ENCODE measurements at places on chromosomes 4 and X.

DNA sequence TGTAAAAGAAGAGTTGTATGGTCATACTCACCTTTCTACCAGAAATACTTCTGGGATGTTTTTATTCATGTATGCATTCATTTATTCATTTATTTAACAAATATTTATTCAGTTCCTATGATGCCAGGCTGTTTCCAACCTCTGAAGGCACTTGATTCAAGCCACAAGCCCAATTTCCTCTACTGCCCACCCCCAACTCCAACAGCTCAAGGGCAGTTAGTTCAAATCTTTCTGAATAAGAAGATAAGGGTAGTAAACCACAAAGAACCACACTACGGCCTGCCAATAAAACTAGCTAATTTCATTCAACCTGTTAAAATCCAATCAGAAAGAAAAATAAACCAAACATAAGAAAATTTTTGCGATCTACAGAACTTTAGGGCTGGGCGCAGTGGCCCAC lies 31.2 kb downstream of the LRBA start:
- no peak for DNase-seq

DNA sequence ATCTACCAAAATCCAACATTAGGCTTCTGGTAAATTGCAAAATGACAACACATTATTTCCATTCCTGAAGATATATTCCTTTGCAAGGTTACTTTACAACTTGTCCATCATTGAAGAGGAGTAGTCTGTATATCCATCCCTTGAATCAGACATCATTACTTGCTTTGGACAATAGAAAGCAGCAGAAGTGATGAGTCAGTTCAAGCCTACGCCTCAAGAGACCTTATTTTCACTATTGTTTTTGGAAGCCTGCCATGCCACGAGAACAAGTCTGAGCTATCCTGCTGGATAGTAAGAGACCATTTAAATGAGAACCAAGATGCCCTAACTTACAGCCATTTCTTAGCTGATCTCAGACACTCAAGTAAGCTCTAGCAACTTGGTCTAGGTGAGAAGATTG lies 246.0 kb upstream of the HHIP start:
- no peak for DNase-seq

DNA sequence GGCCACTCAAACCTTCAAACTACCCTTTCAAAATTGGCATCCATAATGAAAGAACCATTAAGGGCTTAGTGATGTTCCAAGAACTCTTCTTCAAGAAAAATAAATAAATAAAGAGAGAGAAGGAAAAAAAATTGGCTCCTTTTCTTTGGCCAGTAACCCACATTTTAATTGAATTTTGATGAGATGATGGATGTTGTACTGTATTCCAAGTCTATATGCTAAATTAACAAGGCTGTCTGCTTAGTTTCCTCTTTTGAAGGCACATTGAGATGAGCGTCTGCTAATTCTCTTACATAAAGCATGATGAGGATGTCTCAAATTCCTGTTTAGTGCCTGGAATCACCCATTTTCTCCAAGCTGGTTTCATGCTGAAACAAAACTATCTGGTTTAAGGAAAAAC lies 33.4 kb downstream of the PHOX2B start:
- DNase-seq = no peak

DNA sequence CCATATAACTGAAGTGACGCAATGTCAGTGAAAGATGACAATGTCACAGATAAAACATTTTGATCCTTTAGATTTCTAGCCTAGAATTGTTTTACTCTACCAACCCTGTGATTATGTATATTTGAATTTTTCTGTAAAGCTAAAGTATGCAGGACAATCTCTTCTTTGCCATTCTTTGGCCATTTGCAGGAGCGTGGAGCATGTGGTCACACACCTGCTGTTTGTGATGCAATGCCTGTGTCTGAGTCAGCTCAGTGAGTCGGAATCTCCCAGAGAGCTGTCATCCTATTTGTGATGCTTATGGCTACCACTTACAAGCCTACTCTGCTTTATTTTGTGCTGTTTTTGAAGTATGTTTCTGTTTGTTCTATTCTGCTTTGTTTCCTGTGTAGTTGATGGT lies 214.5 kb downstream of the NAF1 start:
- DNase-seq = no peak

DNA sequence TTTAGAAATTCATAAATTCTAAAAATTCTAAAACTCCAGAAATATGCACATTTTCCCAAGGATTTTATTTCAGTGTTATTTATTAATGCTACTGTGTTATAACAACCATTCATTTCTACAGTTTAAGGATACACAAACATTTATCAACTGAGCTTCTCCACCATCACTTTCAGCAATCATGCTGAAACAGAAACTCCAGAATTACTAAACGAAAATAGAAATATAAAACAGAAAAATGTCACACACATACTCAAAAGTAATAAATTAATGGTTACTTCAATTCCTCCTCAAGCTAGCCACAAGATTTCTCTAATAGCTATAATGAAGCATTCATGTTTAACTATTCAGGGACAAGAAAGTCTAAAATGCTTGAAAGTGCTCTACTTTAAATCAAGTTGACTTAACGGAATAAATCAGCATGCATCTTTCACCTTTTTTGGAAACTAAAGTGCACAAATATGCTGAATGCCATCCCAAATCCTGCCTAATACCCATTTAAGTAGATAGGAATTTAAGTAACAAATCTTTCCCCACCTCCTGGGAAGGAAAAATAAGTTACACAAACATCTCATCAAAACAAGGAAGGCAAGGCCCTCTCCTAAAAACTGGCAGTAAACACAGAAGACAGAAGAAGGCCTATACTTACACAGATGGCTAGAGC lies 563 bp downstream of the FAM13A start:
- no peak for DNase-seq

DNA sequence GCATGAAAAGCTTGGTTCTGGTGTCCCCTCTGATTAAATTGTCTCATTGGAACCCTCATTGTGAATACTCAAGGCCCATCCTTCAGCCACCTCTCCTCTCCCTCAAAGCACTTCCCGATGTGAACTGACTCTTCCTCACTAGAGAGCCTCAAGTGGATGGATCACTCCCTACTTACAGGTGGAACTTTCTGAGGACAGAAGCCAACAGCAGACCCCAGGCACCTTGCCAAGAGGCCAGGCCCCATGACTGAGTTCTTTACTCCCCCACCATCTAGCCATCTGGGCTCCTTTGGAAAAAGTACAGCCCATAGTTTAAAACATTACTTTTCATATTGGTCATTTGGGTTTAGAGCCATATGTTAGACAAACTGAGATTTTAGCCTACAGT lies 224.1 kb downstream of the SHROOM3 start:
- no peak for DNase-seq

DNA sequence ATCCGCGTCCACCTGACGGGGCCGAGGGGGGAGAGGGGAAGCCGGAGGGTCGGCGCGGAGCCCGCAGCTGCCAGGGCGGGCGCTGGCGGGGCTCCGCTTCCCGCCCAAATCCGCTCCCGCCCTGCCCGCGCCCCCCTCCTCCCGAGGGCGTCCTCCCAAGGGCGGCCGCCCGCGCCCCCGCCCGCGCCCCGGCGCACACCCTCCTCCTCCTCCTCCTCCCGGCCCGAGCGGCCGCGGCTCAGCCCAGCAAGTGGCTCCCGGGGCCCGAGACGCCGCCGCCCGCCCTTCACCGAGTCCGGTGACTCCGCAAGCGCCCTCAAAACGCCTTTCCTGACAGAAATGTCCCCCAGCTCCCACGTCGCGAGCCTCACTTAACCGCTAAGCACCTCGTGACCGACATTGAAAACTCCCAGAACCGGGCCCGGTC lies 487 bp downstream of the HMGB2 start:
- no peak for DNase-seq

- DNase-seq = no peak
These were observed 74.1 kb downstream of the BANK1 start for GRCh38 chr4:101864660-101865059.

DNA sequence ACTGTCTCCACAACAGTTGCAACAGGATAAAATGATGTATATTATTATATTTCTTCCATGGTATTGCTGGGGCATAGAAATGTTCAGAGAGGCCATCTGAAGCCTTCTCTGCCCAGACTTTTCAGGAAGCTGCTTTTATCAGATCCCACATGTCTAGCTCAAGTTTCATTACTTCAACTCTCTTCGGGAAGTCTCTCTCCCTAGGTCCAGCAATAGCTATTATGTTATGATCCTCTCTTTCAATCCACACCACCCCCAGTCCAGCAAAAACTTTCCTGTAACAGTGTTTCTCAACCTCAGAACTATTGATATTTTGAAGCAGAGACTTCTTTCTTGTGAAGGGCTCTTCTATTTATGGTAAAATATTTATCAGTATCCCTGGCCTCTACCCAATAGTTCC lies 44.9 kb downstream of the CXCL1 start:
- DNase-seq = no peak

DNA sequence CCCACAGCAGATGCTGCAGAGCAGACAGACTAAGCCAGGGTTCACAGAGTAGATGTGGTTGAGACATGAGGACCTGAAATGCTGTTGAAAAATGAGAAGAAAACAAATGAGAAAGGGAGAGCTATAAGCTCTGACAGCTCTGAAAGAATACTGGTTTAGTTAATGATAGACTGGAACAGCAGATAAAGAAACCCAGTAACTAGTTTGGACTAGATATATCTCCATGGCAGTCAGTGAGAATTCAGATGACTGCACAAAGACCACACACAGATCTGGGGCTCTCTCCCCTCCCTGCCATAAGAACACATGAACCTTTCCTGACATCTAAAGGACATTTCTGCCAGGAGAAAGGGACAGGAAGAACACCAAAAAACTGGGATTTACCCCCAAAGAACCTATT lies 8.2 kb downstream of the NAA11 start:
- DNase-seq = no peak

- DNase-seq = no peak
These were observed 25.1 kb downstream of the SMIM31 start for GRCh38 chr4:164779080-164779479.

- DNase-seq = no peak
These were observed 62.7 kb downstream of the CHST7 start for GRCh38 chrX:46636223-46636622.

DNA sequence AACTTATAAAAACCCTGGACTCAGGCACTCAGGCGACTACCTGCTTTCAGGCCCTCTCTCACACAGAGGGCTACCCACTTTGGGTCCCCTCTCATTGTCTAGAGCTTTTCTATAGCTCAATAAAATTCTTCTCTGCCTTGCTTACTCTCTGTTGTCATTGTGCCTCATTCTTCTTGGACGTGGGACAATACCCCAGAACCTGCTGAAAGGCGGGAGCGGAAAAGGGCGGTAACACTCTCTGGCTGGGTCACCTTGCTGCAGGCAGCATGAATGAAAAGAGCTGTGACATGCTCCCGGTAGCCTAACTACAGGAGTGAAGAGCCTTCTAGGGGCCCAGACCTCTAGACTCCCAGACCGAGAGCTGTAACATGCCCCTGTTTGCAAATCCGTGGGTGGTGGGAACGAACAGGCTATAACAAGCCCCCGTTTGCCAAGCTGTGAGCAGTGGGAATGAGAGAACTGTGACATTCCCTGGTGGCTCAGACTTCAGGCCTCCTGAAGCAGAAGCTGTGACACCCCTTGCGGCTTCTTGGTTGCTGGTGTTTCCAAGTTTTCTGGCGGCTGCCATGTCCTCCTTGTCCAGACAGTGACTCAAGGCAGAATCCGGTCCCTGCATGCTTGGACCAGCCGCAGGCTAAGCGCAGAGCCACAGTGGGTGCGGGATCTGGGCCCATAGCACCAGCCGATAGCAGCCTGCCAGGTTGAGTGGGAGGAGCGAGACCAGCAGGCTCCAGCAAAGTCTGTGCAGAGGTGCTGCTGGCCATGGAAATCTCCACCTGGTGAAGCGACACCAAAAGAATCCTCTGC lies 684.6 kb downstream of the ARAP2 start:
- DNase-seq = no peak

- DNase-seq = no peak
These were observed 92.5 kb downstream of the FBXO8 start for GRCh38 chr4:174190832-174191500.

DNA sequence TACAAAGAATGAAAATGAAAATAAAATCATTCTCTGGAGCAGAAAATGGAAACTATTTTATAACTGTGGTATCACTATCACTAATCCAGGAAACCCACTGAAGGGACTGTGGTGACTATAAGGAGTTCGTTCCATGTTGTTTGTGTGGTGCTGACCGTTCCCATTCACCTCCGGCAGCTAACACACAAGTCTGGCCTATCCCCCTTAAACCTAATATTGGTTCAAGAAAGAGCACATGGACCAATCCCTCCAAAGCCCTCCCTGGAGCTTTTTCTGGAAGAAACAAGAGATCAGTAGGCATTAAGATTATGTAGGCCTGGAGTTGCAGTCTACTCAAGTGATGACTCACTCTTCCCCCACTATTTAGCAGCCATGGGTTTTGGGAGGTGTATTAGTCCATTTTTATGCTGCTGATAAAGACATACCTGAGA lies 25.9 kb upstream of the FAM241A start:
- DNase-seq = no peak

- DNase-seq = no peak
These were observed 163.2 kb upstream of the FAM9B start for GRCh38 chrX:9196961-9197640.

DNA sequence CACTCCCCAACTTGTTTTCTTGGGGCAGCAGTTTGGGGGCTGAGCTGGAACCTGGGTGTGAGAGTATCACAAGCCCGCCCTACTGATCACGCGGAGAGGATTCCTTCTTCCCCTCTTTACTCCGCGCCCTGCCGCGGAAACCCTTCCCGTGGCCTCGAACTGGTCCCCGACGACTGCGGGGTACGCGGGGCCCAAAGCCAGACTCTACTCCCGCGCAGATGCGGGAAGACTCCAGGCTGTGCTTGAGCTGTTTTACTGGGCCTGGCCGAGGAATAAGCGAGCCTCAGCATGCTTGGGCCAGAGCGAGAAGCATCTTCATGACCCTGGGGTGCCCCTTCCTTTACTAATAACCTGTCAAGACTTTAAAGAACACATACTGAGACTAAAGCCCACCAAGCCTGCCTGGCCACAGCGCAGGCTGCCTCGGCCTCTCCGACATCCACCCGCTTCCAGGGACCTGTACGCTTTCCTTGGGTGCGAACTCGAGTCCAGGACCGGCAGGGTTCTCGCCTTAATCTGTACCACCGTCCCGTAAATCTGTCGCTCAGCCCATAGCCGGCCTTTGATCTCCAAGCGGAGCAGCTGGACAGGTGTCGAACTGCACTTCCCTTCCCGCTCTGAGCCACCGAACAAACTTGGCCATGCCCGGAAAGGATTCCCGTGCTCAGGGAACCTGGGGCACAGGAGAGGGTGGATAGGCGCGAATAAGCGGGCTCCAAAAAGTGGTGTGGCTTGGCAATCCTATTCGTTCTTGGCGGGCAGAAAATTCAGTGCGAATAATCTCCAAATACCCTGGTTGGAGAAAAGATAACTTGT lies 55.0 kb upstream of the TMEM33 start:
- no peak for DNase-seq

Data from stimulated activated CD8-positive, alpha-beta memory T cell treated with anti-CD3 and anti-CD28 coated beads, Interleukin-4, amount 100 ng/mL, for 1 hour (primary cell).